ENCODE measurements at places on chromosomes 1 and 21. TPM values are rescaled to one million over a fixed set of nuclear protein-coding genes. Genes with fewer than 3 reads are reported as not detected.

AMY1C gene
- total RNA-seq, result not detected

DENND2D gene
- 49.5 TPM for total RNA-seq

LCE1C gene
- not detected for total RNA-seq

MAN1C1 gene
- total RNA-seq, result 12.9 TPM

Data from mononuclear cell (primary cell).